ENCODE measurements at places on chromosomes 16 and 17.
A peak's percentile ranks its signal among the peaks of the same experiment; 100 is the strongest.

DNA sequence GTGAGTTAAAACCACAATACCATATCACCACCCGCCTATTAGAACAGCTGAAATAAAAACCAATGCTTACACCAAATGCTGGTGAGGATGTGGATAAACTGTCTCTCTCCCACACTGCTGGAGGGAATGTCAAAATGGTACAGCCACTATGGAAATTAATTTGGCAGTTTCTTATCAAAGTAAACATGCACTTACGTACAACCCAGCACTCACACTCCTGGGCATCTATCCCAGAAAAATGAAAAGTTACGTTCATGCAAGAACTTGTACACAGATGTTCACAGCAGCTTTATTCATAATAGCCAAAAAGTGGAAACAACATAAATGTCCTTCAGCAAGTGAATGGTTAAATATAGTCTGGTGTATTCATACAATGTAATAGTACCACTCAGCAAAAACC lies 173.2 kb upstream of the MYOCD start:
- peak; percentile 9 for DNase-seq

DNA sequence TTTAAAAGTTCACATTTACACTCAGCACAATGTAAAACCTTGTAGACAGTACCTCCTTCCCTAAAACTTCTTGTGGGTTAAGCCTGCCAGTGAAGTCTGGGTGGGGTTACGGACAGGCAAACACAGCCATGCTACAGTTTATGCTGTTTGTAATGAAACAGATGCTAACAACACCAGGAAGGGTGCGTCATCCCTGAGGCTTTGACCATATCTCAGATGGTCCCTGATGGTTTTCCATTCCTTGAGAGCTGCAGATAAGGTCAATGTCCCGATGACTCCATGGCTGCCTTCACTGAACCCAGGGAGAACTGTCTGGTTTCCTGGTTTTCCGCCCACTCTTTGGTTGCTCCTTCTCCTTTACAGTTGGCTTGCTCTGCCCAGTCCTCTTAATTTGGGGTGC lies 29.1 kb downstream of the GAS7 start:
- no peak for DNase-seq

DNA sequence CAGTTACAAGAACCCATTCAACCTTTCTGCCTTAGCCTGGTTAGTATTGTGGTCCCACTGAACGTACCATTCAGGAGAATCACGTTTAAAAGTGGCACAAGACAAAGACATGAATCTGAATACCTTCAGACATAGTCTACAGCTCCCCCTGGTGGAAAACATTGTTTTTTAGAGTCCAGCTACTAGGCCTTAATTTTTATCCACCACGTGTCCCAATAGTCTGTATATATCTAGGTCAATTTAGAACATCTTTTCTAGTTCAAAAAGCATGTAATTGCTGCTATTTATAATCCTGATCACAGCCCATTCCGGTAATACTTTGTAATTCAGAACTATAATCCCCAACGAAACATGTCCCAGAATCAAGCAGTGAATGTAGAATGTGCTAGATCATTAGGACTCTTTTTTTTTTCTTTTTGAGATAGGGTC lies 13.7 kb upstream of the GUCY2D start:
- peak; percentile 73 for DNase-seq

DNA sequence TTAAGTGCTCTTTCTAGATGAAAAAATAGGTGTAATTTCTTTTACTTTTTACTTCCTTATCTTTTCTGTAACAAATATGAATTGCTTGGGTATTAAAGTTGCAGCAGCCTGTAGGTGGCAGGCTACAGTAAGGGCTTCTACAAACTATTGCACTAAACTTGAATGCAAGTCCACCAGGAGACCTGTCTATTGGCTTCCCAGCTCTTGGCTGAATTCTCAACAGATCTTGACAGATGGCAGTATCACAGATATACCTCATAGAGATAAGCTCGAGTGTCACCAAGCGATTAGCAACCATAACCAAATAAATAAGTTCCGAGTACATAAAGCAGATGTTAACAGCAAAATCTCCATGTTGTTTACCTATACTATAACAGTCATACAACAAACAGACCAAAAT lies 5.9 kb downstream of the BBS2 start:
- DNase-seq = peak; percentile 55

DNA sequence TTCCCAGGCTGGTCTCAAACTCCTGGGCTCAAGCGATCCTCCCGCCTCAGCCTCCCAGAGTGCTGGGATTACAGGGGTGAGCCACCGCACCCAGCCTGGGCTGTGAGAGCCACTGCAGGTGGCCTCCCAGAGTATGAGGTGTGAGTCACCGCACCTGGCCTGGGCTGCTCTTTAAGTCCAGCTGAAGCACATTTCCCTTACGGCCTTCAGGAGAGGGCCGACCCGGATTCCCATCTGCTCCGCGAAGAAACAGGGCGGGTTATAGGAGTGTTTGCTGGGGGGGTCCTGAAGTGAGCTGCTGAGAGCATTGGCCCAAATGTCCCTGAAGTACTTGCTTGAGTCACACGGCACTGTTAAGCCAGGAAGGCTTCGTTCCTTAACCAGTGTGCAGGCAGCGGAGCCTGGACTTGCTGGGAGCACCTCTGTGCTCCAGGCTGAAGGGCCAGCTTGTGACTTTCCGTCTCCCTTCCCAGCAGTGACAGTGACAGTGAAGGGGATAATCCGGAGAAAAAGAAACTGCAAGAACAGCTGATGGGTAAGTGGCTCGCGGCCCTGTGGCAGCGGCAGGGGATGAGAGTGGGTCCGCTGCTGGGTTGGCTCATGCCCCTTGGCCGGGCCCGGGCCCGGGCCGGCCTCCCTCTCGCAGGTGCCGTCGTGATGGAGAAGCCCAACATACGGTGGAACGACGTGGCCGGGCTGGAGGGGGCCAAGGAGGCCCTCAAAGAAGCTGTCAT lies 7.2 kb downstream of the VPS4A start:
- DNase-seq = no peak

DNA sequence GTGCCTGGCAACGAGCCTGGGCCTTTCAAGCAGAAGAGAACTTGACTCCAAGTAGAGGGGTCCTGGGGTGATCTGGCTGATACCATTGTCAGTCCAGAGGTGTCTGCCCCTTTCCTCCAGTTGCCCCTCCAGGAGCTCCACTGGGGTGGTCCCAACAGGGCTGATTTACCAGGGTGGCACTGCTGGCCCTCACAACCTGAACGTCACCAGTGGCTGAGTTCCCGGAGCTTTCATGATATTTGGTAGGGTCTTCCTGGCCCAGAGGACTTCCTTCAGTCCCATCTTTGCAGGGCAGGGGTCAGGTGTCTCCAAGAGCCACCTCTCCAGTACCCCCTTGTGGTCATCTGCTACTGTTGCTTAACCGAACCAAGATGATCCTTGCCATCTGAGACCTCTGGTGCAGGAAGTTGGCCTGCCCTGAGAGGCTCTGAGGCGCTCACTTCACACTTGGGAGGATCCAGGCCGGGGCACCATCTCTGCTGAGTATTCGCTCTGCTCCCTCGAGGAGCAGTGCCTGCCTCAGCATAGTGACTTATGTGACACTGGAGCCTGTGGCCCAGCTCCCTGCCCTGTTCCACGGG lies 3.5 kb downstream of the LIMD2 start:
- peak; percentile 20 for DNase-seq

DNA sequence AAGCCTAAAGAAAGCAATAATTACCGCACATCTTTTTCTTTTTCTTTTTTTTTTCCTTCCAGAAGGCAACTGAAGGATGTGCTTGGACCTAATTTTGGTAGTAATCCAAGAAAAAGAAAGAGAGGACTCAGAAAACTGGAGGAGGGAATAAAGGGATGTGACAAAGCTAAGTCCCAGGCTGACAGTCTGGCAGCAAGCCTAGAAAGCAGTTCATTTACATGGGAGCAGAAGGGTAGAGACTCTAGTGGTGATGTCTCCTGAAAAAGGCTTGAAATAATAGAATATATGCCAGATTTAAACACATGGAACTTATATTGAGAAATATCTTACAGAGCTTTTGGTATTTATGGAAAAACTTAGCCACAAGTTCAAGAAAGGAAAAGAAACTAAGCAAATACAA lies 101.0 kb upstream of the SHISA6 start:
- DNase-seq = no peak

DNA sequence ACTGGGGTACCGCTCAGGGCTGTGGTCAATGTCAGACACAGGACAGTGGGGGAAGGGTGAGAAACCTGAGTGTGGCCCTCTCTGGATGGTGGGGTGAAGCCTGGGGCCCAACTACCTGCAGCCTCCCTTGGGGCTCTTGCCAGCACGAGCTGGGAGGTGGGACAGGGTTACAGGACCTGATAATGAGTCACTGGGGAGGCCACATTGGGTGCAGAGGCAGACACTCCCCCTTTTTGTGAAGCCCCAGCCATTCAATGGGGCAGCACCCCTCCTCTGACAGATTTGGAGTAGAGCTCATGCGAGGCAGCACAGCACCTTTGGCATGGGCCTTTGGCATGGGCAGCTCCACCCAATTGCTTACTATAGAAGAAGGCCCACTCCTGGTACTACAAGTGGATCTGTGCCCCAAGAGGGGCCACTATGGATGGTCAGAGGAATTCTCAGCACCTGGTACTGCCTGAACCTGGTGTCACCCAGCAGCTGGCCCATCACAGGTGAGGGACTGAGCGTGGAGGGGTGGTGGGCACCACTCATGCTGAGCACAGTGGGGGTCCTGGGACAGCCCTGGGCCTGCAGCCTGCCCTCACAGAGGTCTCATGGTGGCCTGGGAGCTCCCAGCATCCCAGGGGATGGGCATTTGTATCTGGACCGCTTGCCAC lies 45.2 kb upstream of the SMPD3 start:
- no peak for DNase-seq

DNA sequence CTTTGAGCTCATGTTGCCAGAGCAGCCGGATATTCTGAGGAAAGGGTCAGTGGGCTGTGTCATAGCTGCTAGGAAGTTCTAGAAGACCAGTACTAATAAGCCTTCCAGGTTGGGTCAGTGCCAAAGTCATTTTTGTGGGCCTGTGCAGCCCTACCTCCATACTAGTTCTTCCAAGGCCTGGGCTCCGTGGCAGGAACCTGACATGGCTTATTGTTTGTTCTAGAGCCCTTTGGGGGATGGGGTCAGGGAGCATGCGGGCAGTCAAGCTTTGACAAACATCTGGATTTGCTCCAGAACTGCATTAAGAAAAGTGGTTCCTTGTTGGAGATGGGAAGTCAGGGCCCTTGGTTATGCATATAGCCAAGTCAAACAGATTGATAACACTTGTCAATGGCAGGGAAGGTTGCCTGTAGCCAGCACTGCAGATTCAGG lies 7.6 kb downstream of the ALKBH5 start:
- no peak for DNase-seq

- no peak for DNase-seq
These were observed 54.8 kb downstream of the GPATCH8 start for GRCh38 chr17:44448412-44448811.

All from fibroblast of the conjunctiva (primary cell).